ENCODE measurements at places on chromosomes 7 and 10.

DNA sequence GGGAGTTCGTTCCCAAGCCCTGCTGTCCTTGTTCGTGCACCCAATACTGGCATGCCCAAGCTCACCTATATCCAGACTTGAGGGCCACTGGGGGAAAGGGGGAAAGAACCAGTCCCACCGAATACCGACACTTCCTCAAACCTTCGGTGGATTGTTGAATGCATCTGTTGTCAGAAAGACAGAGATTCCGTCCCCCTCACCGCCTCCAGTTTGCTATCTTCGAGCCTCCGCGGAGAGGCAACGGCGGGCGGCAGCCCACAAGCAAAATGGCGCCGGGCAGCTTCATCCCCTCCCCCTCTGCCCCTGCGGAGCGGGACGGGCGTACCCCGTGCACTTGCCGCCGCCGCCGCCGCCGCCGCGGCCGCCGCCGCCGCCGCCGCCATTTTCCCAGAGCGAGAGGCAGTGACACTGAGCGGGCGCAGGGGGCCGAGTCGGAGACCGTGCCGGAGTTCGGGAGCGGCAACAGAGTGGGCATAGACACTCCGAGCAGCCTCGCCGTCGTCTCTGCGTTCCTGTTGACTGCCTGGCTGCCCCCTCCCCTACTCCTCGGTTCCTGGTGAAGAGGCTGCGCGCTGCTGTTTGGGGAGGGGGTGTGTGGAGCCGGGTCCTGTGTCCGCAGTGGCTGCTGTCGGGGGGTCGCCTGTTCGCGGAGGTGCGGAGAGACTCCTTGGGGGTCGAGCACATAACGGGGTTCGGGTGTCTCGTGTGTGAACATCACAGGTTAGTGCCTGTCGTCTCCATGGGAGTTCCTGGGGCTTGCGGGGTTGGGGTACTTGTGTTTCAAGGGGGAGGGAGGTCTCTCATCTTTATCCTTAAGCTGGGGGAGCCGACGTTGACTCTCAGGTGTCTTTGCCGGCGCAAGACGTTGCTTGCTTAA, at the start of gene KMT2E:
Gene KMT2E (plus strand): TSS at position 390 of the 877 bp plus-strand sequence. CDS start 26,748 bp downstream, outside the sequence.
- DNase-seq = peak; percentile 88

- DNase-seq = no peak
Measured at GRCh38 chr10:117635826-117636225, 93.3 kb downstream of the EMX2 start.

DNA sequence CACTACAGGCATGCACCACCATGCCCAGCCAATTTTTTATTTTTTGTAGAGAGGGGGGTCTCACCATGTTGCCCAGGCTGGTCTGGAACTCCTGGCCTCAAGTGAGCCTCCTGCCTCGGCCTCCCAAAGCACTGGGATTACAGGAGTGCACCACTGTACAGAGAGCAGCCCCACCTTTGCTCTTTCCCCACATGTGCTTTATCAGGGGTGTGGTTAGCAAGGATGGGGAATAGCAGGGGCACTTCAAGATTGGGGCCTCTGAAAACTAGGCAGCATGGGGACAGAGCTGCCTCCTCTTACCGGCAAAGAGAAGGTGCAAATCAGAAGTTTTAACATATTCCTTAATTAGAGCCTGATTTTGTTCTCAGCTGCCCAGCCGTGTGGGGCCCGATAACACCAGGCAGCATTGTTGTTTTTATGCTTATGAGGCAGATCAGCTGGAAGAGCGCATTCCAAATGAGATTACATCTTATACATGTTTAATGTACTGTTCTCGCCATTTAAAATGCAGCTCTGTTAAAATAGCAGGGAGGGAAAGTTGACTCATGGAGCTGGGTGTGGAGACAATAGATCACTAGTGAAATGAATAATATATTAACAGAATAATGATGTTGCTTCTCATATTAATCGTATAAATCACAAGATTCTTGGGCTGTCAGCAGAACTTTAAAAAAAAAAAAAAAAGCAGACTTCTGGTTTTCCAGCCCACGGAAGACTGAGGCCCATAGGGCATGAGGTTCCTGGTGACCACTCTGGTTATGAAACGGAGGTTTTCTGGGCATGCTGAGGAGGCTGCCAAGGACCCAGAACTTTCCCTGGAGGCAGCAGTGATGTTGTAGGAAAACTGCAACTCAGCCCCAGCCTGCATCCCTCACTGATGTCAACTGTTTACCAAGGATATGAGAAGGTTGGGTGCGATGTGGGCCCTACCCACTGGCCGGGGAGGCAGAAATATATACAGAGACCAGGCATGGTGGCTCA, 62.5 kb downstream of the TMEM130 start:
- DNase-seq = no peak

DNA sequence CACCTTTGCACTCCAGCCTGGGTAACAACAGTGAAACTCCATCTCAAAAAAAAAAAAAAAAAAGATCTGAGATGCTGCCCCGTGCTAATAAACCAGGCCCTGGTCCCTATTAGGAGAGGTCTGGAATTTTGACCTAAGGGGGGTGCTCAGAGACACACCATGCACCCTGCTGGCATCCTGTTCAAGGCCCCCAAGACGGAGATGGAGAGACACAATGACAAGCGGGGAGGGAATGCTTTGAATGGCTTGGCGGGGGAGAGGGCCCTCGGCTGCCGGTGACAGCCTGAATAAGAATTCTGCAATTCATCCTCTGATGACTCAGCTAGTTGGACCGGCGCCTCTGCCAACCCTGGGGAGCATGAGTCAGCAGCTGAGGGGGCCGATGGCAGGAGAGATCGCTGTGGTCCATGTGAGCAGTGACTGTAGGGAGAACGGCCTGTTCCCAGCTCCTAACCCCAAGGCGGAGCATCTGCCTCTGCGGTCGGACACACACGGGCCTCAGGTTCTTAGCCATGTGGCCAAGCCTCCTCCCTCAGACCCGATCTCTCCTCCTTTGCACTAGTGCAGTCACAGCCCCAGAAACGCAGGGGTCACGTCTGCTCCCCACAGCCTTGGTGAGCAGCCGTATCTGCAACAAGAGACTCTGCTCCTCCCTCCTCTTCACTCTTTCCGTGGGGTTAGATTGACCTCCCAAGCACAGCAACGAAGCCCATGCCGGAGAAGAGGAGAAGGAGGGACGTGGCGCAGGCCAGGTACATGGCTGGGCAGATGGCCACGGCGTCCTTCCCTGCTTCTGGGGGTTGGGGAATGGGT, 14.9 kb downstream of the TRIM56 start:
- no peak for DNase-seq

- no peak for DNase-seq
Measured at GRCh38 chr7:3641582-3641981, 340.5 kb downstream of the SDK1 start.

- DNase-seq = no peak
Measured at GRCh38 chr7:130294314-130294713, 1.4 kb downstream of the CPA4 start.

DNA sequence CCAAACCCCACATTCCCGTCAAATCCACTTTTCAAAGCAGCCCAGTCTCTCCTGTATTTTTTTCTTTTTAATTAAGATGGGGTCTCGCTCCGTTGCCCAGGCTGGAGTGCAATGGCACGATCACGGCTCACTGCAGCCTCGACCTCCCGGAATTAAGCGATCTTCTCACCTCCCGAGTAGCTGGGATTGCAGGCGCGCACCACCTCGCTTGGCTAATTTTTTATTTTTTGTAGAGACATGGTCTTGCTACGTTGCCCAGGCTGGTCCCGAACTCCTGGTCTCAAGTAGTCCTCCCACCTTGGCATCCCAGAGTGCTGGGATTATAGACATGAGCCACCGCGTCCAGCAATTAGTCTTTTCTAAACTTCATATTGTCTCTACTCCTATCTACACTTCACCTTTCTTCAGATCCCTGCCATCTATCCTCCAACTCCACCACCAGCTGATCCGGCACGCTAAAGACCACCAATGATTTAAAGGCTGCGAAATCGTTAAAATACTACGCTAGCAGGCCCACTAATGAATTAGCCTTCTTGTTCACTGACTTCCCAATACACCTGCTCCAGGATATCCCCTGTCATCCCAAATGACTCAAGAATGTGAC, 525 bp upstream of the CHUK start:
- no peak for DNase-seq

- no peak for DNase-seq
Measured at GRCh38 chr10:93166134-93166533, 92.4 kb downstream of the CYP26A1 start.

DNA sequence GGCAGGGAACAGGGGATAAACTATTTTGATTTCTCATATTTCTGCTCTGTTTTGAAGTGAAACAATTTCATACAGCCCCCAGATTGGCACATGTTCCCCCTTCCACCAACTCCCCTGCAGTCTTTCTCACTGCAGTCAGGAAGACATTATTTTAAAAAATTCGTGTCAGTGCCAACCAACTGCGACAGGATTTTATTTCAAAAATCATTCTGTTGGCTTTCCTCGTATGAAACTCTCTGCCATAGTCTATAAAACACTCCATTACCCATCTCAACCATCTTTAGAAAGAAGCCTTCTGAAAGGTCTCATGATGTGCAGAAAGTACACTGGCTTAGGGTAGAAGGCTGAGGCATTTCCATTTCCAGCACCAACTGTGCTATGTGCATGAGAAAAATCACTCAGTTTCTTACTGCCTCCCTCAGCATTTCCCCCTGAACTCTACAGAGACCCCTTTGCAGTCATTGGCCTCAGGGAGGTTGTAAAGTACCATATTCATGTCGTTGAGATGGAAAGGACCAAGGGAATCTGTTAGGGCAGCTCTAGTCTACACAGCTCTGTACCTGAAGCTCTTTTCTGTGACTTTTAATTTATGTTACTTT, 46.9 kb downstream of the STEAP1B start:
- DNase-seq = no peak

DNA sequence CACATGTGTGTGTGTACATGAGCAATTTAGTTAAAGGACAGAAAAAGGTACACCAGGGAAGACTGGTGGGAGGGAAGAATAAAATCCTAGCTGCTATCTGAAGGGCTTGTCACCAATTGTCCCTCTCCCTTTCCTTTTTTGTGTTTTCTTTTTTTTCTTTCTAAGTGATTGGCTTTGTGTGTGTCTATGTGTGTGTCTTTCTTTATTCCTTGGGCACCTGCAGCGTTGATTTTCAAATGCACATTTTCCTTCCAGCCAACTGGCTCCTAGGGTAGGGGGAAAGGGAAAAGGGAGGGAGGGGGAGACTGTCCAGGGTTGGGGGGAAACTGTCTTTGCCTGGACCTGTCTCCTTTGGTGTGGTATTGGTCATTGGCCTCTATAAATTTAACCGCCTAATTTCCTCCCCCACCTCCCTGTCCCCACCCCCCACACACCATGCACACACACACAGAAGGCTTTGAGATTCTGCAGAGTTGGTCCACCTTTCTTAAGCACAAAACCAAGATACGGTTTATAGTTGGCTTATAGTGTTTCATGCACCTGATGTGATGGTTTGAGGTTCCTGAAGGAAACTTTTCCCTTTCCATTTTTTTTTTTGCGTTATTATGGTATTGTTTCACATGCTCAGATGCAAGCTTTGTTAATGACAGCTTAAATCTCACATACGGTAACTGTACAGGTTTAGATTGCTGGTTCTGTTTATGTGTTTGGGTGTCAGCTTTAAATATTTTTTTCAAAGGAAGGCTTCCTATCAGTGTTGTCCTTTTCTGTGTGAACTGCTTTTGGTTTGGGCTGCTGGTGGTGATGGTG, 2.6 kb downstream of the AUTS2 start:
- DNase-seq = no peak

DNA sequence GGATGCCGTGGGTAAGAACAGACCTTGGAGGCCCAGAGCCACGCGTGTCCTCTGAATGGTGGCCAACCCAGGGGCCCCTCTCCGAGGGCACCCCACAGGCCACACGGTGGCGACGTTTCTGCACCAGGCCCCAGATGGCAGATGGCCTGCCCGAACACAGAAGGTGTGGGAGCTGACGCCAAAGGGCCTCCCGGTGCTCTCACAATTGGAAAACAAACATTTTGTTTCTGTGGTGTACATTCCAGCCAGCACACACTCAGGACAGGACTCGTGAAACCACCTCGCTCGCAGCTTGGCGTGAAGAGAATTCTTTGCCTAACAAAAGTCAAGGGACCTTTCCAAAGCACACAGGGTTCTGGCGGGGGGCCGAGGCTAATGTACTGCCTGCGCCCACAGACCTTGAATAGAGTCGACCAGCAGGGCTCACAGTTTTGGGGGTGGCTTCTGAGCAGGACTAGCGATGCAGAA, 112.1 kb downstream of the FAM53B start:
- DNase-seq = peak; percentile 41

DNA sequence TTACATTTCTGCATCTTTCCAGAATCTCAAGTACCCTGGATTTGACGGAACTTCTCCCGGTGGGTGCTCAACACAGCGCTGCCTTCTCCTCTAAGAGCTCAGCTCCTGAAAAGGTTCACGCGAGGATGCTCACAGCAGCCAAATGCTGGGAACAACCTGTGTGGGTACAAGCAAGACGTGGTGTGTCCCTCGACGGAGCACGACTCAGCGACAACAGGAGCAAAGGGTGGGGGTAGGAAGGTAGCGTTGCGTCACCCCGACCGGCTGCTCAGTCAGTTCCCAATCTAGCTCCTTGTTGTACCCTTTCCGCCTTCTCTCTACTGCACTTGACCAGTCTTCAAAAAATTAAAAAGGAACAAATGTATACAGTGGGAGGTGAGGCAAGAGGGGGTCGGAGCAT, 117.3 kb downstream of the PTPRN2 start:
- DNase-seq = no peak

GRCh38 chr10:2731940-2732339, 335.4 kb upstream of the PFKP start:
- no peak for DNase-seq

DNA sequence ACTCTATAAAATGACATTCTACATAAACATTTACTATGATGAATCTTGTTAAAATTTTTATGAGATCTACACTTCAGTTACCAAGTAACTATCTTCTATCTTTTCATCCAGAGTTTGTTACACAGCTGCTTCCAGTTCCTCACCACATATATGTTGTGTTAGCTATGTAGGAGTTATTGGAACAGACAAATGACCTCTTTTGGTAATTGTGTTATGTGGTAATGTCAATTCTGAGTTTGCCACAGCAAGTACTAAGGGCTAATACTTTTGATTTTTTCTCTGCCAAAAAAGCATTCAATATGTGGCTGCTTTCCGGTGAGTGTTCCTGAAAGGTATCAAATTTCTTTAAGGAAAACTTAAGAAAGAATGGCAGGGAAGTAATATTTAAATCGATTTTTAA, 573.9 kb upstream of the PCDH15 start:
- DNase-seq = no peak

GRCh38 chr7:139773371-139773770, 4.4 kb downstream of the HIPK2 start:
- DNase-seq = no peak

GRCh38 chr7:119969054-119969453, 303.9 kb upstream of the KCND2 start:
- DNase-seq = no peak

DNA sequence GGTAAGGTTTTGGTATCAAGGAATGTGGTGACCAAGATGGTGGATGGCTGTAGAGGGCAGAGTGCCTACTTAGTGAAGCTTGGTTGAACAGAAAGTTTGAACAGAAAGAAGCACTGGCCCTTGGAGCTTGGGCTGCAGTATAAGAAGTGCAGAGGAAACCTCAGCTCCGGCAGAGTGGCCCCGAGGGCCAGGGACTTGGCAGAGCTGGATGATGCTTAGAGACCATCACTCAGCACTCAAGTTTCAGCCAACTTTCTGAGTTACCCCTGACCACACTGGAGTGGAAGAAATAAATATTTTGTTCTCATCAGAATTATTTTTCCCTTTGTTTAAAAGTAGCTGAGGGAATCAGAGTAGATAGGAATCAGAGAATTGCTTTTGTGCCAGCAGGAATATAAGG, 336.7 kb downstream of the C7orf25 start:
- DNase-seq = no peak

- DNase-seq = no peak
Measured at GRCh38 chr7:120724448-120724847, 133.5 kb downstream of the TSPAN12 start.
